ENCODE measurements at places on chromosomes 11 and 22.

GRCh38 chr11:132908414-132908810, 623.9 kb downstream of the OPCML start:
- no peak for DNase-seq

DNA sequence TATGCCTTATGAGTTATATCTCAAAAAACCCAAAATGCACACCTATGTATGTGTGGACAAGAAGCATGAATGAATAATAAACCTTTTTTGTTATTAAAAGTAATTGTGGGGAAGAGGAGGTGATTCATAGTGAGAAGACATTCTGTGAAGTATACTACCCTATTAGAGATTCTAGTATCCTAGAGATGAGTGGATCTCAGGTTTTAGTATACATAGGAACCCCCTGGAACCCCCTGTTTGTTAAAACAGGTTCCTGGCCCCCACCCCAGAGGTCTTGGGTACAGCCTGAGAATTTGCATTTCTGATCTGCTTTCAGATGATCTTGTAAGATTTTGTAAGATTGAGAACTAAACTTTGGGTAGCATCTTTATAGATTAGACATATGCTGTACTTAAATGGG, 17.5 kb downstream of the NUCB2 start:
- no peak for DNase-seq

DNA sequence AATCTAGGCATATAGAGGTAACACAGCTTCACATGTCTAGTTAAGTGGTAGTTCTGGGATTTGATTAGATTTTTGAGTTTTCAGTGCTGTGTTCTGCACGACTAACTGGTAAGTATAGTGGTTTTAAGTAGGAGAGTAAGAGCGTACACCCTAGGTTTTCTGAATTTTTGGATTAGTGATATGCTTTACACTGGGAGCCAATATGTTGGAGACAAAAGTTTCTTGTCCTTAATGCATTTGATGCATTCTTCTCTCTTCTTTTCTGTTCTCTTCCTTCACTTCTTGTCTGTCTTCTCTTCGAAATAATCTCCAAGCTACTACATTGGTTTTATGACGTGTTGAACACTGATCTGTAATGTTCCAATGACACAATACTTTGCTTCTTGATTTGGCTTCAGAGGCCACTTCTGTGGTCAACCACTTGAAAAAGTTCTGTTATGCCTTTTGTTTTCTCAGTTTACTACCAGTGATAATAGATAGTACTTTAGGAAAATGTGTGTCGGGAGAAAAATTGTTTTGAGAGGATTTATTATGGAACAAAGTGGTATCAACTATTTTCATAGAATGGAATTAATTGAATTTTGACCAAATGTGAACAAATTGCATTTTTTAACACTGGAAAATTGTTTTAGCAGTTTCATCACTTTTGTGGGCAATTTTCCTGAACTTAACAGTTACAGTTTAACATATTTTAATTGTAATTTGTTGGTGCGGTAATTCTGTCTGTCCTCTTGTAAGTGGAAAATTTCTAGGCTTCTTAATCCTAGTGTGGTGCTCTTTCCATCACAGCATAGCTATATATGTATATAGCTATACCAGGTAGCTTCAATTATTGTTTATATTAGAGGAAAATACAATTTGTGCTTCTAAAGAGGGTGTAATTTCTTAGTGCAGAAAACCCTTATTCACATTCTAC, 2.6 kb downstream of the PDE3B start:
- no peak for DNase-seq

DNA sequence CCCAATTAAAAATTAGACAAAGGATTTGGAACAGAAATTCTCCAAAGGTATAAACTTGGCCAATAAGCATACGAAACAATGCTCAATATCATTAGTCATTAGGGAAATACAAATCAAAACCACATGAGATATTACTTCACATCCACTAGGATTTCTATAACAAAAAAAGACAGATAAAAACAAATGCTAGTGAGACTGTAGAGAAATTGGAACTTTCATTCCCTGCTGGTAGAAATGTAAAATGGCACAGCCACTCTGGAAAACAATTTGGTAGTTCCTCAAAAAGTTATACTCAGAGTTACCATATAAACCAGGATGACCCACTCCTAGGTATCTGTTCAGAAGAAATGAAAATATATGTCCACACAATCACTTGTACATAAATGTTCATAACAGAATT, 71.6 kb downstream of the RPL27A start:
- DNase-seq, result peak; percentile 46

DNA sequence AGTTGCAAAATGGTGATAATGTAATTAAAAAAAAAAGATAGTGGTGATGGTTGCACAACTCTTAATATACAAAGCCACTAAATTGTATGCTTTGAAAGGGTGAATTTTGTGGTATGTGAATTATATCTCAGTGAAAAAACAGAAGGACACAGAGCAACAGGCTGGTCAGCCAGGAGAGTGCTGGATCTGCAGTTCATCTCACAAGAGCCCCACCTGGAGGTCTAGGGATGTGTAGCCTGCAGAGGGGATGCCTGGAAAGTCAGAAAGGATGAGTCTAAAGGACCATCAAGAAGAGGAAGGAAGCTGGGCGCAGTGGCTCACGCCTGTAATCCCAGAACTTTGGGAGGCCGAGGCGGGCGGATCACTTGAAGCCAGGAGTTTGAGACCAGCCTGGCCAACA, 9.0 kb downstream of the POLR3H start:
- DNase-seq, result no peak

GRCh38 chr11:21924262-21924661, 268.6 kb upstream of the ANO5 start:
- no peak for DNase-seq

GRCh38 chr22:20392983-20393704, 807 bp upstream of the ZNF74 start:
- DNase-seq, result no peak

- DNase-seq, result no peak
These were observed 1.8 kb upstream of the FLI1 start for GRCh38 chr11:128691802-128692752.

GRCh38 chr11:130728185-130729180, 187.8 kb downstream of the SNX19 start:
- no peak for DNase-seq

DNA sequence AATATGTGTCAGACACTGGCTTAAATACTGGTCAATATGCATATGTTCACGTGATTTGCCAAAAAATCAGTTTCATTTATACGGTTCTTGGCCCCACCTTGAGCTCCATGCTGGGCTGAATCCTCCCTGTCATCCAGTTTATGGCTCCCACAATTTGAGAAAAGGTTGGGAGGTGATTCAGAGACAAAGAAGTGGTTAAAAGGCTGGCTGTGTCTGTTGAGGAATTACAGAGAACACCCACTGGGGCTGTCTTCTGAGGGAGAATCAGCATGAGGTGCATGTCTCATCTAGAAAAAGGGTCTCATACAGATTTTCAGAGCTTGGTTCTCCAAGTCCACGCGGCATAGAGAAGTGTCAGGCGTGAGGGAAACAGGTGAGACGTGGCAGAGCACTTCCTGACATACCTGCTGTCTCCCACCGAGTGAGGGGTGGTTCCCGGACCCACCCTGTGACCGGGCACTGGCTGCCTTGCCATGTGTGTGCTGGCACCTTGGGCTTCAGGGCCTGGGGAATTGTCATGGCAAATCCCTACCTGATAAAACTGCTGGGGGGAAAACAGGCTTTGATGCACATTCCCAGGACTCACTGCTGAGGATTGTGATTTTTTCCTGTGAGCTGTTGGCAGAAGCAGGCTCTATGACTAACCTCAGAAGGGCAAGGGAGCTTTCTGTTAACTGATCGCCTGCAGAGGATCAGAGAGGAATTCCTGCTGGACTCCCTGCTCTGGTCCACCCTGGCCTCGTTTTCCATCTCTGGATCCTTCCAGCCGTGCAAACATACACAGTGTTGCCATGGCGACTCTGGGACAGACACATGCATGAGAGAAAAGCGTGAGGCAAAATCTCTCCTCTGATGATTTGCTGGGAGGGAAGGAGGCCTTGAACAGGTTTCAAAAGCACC, 223.6 kb downstream of the ADAMTS15 start:
- DNase-seq, result peak; percentile 86

All from fibroblast of skin of right biceps (primary cell).